ENCODE measurements at places on chromosomes 11 and 22.

DNA sequence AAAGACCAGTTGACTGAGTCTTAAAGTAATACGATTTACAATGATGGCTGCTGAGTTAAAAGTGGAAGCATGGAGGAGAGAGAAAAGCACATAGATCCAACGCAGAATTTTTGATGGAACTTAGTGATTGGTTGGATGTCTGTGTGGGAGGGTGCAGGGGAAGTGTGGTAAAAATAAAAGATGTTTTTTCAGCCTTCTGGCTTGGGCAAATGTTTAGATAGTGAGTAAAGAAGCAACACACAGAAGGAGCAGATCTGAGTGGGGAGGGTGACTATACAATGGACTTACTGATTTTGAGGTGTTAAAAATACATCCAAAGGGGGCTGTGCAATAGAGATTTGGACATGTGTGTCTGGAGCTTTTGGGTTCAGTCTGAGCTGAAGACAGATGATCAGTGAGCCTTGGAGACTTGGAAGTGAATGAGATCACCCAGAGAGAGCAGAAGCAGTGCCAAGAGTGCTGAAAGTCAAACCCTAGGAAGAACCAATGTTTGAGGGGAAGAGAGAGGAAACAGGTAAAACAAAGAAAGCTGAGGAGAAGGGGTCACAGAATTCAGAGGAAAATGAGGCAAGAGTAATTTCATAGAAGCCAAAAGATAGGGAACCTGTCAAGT is 8.6 kb downstream of the GRIA4 start:
- DNase-seq: no peak

DNA sequence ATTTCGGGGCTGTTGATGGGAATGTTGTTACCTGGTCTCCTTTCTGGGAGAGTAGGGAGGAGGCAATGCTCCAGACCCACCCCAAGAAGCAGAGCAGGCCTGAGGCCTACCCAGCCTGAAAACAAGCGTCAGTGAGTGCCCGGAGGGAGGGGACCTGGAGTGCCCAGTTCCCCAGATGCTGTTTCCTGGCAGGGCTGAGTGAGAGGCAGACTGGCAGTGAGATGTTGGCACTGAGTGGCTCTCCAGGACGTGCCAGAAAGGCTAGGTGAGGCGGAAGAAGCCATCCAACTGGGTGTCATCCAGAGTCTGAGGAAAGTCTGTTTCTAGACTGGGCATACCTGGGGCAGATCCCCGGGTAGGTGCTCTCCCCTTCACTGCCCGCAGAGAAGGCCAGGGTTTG is 1.3 kb downstream of the POU2F3 start:
- DNase-seq: no peak

DNA sequence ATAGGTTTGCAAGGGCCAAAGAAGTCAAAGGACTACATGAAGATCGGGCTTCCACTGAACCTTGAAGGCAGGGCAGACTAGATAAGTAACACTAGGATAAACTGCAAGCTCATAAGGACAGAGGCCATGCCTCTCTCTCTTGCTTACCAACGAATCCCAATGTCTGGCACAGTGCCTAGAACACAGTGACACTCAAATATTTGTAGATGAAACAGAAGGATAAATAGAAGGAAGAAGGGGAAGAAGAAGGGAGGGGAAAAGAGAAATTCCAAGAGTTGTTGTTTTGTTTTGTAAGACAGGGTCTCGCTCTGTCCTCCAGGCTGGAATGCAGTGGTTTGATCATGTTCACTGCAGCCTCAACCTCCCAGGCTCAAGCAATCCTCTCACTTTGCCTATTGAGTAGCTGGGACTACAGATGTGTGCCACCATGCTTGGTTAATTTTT is 26.9 kb downstream of the SIK3 start:
- no peak for DNase-seq

GRCh38 chr11:119195680-119196079 is 10.4 kb downstream of the NHERF4 start:
- no peak for DNase-seq

DNA sequence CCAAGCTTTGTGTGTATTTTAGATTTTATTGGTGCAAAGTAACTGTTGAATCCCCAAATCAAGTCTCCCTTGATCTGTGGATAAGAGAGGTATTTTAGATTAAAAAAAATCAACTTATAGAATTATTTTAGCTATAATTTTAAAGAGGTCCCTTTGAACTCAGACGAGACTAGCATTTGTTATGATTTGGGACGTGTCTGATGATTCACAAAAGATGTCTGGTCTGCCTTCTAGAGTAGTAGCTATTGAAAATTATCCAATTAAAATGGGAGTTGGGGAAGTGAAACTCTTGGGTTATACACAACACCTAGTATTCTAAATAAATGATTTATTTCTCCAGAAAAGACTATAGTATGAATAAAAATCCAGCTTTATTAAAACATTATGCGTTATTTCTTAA is 227.9 kb upstream of the GRIA4 start:
- DNase-seq: no peak

GRCh38 chr22:33539902-33540751 is 380.1 kb downstream of the LARGE1 start:
- DNase-seq: no peak

- DNase-seq: no peak
These were observed 43.9 kb downstream of the FAT3 start for GRCh38 chr11:92268546-92268945.

- DNase-seq: no peak
These were observed 267.4 kb upstream of the ISX start for GRCh38 chr22:34798605-34799004.

- DNase-seq: no peak
These were observed at the start of the genes COMT and TXNRD2 for GRCh38 chr22:19941365-19942082. COMT (plus strand) TSS chr22:19941772; CDS start chr22:19962527, 20,755 bp downstream. TXNRD2 (minus strand) TSS chr22:19941818; CDS start chr22:19941803, 15 bp downstream.

- no peak for DNase-seq
These were observed 6.9 kb downstream of the MUC6 start for GRCh38 chr11:1029654-1030053.

All from cortex of kidney (tissue), 1 donor.